ENCODE measurements at places on chromosomes 7 and 10.

GRCh38 chr10:93992400-93993030, 1.2 kb upstream of the PLCE1 start:
- DNase-seq: no peak

GRCh38 chr7:36391436-36392198, 2.0 kb downstream of the ANLN start:
- no peak for DNase-seq

- DNase-seq: no peak
These were observed 258.1 kb upstream of the GRB10 start for GRCh38 chr7:51040787-51041186.

- DNase-seq: no peak
These were observed 572 bp downstream of the AGK start for GRCh38 chr7:141551782-141552181.

DNA sequence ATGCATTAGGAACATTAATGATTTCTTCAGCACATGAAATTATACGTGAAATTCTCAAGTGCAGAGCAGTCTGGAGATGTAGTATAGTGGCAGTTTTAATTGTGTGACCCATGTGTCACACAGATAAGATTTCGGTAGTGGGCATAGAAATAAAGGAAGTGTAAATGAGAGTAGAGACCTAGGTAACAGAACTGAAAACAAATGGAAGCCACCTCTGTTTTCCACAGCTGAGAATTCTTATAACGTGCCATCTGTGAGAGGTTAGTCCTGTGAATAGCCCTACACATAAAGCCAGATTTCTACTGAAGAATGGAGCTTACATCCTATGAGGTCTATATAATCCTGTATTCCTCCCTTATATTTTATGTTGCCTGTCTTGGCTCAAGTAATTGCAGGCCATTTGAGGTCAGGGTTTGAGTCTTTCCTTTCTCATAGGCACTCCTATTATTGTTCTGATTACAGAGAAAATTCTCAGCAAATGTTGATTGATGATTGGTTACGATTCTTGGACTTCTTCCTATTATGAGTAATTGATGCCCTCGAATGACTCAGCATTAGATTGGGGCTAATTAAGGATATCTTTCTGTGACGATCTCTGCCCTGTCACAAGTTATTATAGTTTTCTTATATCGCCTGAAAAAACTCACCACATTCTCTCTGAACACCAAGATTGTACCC, 258.2 kb downstream of the KIF20B start:
- DNase-seq: no peak

GRCh38 chr10:132837905-132838304, 52.0 kb upstream of the NKX6-2 start:
- DNase-seq: no peak

DNA sequence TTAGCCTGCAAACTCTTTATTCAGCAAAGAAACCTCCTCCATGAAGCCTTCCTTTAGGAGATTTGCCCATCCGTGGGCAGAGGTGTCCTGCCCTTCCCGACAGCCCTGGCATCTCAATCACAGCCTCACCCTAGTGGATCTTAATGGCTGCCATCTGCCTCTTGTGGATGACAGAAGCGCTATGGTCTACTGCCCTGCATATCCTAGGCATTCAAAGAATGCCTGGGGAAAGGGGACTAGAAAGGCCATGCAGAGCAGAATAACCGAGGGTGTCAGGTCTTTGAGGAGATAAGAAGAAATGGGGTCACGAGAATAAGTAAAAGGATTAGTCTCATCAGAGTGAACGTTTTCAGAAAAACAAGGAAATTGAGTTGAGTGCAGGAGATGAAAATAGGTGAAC, 57.7 kb upstream of the SPOCK2 start:
- DNase-seq: peak; percentile 37

- DNase-seq: no peak
These were observed 137.3 kb downstream of the HECW1 start for GRCh38 chr7:43249823-43250145.

- no peak for DNase-seq
These were observed 12.0 kb upstream of the PARP12 start for GRCh38 chr7:140074780-140075179.

GRCh38 chr10:8618834-8619233, 564.3 kb downstream of the GATA3 start:
- no peak for DNase-seq

DNA sequence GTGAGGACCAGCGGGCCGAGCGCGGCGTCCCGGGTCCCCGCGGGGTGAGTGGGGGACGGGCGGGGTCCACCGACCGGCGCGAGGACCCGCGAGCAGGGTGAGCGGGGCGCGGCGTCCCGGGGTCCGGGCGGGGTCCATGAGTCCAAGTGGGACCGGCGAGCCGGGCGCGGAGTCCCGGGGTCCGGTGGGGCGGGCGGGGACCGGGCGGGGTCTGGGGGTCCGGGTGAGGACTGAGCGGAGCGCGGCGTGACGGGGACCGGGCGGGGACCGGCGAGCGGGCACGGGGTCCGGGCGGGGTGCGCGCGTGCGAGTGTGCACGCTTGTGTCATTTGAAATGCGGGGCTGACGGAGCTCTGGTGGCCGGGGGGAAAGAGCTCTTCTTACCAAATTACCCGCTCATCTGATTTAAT, 765 bp downstream of the CELF2 start:
- peak; percentile 77 for DNase-seq

- no peak for DNase-seq
These were observed 226.2 kb downstream of the THSD7A start for GRCh38 chr7:11605749-11606148.

DNA sequence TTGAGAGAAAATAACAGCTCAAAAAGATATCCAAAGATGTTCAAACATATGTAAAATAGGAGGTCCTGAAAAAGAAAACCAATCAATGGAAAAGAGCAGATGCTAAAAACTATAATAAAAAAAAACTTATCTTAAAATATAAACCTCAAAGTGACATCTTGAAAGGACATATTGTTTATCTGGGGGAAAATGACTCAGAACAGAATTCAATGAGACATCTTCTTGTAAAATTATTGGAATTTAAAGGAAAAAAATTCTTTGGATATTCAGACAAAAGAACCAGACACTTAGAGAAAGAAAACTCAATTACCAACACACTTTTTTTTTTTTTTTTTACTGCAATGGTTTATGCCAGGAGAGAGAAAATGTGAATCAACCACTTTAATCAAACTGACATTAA, 58.9 kb downstream of the NAMPT start:
- no peak for DNase-seq

DNA sequence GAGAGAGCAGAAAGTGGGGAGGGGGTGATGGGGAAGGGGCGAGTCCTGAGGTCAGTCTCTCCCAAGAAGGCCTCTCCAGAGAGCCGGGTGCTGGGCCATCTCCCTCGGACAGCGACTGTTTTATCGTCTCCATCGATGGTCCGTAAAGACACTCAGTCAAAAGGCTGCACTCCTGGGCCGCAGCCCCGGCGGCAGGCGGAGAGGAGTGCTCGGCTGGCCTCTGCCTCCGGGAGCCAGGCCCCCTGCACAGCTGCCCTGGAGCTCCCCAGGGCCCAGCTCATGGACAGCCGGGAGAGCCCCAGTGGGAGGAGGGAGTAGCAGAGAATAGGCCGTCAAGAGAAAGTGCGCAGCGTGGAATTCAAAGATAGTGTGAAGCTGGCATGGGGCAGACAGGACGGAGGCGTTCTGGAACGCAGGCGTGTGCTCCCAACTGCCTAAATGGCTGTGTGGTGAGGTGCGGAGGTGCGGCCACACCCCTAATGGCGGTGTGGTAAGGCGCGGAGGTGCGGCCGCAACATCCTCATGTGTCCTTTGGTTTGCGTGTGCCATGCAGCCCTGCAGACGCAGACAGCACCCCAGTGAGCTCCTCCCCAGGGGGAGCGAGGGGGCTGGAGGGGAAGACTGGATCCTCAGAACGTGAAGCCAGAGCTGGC, 477.5 kb upstream of the FOXK1 start:
- no peak for DNase-seq

DNA sequence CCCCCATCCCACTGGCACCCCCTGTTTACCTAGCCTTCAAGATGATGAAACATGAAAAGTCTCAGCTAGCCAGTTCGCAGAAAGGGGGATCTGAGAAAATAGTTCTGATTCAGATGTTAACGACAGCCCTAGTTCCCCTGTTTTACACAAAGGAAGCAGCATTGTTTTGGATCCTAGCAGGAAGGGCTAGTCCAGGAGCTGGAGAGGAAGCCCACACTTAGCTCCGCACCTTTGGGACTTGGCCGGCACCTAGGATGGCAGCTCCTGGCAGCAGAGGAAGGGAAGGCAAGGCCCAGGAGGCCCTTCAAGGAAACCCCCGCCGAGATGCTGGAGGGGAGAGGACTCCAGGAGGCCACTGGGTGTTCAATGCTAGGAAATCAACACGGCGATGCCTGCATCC, 29.0 kb upstream of the MGMT start:
- no peak for DNase-seq

GRCh38 chr10:129472696-129473555, 5.9 kb downstream of the MGMT start:
- DNase-seq: no peak

- DNase-seq: no peak
These were observed 722.3 kb downstream of the KCNMA1 start for GRCh38 chr10:76915316-76915715.

- DNase-seq: no peak
These were observed 65.7 kb downstream of the EXOC6 start for GRCh38 chr10:92913973-92914372.

DNA sequence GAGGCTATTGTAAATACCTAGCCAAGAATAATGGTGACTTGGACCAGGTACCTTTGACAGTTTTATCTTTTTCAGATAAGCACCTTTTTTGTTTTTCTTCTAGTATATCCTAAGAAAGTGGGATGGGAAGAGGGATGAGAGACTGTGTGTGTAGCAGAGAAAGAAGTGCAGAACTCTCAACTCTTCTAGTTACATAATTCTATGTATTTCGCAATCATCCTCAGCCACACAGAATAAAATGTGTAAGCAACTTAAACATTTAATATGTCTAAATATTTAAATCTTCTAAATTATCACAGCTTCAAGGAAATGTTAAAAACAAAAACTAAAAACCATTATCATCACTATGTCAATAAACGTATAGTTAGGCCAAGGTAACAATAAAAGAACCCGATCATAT, 42.6 kb upstream of the GSAP start:
- no peak for DNase-seq

- DNase-seq: peak; percentile 92
These were observed 5.0 kb upstream of the GBX1 start for GRCh38 chr7:151172273-151173141.

DNA sequence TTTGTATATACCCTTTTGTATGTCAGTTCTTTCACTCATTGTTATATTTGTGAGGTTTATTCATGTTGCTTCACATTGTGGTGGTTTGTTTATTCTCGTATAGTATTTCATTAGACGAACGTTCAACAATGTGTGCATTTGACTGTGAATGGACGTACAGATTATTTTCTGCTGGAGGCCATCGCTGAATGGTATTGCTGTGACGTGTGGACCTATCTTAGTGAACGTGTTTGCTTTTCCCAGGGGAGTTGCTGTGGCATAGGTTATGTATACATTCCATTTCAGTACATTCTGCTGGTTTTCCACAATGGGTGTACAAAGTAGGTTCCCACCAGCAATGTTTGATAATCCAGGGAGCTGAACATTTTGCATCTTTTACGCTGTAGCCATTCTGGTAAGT, 31.1 kb upstream of the PLEKHS1 start:
- DNase-seq: no peak

GRCh38 chr10:4661511-4662255, 164.3 kb upstream of the AKR1E2 start:
- peak; percentile 93 for DNase-seq

DNA sequence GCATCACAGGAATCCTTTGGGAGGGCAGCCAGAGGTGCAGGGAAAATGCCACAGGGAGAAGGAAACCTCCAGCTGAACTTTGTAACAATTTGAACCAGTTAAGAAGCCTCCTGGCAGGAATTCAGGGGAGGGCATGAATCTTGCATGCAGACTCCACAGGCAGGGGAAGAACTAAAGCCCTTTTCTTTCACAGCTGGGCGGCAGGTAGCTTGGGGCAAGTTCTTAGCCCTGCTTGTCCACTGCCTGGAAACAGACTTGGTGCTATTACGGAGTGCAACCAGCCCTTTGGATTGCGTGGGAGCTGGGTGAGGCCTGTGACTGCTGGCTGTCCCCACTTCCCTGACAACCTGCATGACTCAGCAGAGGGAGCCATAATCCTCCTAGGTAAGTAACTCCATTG, 51.7 kb upstream of the ADAM12 start:
- no peak for DNase-seq

DNA sequence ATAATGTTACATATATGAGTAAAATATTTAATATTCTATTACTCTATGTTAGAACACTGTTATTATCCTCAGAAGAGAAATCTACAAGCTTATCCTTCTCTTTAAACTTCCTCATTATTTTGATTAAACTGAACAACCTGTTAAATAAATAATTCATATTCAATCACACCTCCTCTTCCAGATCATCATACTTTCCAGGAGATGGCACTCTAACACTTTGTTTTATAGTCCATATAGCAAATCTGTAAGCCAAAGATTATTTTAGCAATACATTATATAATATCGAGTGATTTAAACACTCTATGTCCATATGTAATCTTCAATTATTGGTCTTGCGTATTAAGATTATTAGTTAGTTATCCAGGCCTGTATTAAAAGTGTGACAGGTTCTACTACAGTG, 694.1 kb downstream of the ANKRD7 start:
- DNase-seq: no peak

DNA sequence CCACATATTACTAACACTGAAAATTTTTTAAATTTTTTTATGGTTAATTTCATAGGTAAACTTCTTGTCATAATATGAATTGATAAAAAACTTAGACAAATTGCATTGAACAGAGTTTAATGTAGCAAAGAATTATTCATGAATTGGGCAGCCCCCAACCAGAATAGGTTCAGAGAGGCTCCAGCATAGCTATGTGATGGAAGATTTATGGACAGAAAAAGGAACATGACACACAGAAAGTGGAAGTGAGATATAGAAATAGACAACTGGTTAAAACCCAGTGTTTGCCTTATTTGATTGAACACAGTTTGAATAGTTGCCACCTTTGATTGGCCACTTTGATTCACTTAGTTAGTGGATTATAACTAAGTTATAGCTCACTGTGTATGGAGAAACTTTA, 87.2 kb downstream of the AHR start:
- DNase-seq: no peak

GRCh38 chr10:99276848-99277486, 41.3 kb upstream of the HPSE2 start:
- no peak for DNase-seq

- no peak for DNase-seq
These were observed 468 bp upstream of the IRF5 start for GRCh38 chr7:128937271-128937646.

GRCh38 chr7:47556511-47557180, 25.3 kb downstream of the TNS3 start:
- no peak for DNase-seq

DNA sequence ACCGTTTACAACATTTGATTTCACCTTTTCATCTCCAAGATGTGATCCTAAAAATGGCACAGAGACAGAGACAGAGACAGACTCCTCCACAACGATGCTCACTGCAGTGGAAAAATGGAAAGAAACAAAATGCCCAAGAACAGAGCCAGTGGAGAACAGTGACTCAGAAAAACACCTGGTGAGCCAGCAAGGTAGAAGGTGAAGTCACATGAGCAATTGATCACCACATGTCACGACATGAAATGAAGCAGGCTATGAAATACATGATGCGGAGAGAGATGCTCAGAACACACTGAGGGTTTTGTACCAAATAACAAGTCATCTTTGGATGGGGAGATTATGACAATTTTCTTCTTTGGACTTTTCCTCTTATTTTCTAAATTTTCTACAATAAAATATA, 3.5 kb downstream of the MSMB start:
- DNase-seq: no peak
